Lung (tissue), 17 donors: ENCODE measurements at places on chromosomes 5 and 9. TPM values are rescaled to one million over a fixed set of nuclear protein-coding genes. Genes with fewer than 3 reads are reported as not detected.

GRCh38 chr9:121859646-121860045, 208.2 kb downstream of the DAB2IP start:
- H3K4me1 ChIP-seq = peaks cover 3% of the 10 kb centered on the region
- no peak overlapping the region for H3K4me3 ChIP-seq
- no peak overlapping the region for H3K27ac ChIP-seq
- no peak for DNase-seq
- H3K36me3 ChIP-seq = no peaks in the 10 kb centered on the region
- H3K27me3 ChIP-seq = no peaks in the 10 kb centered on the region

DNA sequence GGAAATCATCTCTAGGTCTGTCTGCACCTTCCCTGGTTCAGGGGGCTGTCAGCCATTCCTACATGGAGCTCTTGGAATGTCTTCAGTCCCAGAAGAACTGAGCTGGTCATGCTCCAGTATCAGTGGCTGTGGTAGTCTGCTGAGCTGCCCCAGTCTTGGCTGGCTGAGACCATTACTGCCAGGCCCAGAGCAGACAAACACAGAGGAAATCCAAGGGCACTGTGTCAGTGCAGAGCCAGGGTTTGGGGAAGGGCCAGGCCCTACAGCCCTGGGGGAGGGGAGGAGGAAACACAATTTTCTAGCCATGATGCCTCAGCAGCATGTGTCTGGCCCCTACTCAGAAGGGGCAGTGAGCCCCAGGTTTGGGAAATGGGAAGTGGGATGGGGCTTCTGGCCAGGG, 58.4 kb downstream of the ARHGEF37 start:
- peak; percentile 15 for DNase-seq
- no peak overlapping the region for H3K4me3 ChIP-seq
- no peaks in the 10 kb centered on the region for H3K4me1 ChIP-seq
- H3K27me3 ChIP-seq = no peaks in the 10 kb centered on the region

DNA sequence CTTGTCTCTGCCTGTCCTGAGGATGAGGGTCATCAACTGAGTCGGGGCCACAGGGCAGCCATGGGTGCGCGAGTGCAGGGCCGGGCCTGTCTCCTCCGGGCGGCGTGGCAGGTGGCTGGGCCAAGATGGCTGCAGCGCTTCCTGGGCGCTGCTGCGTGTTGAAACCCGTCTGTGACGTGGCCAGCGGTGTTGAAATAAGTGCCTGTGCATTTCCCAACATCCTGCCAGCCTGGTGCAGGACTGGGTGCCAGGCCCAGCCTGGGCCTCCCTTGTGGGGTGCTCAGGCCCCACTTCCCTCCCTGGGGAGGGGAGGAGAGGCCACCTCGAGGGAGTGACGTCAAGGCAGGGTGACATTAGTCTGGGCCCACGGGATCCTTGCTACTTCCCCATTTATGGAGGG, 45.5 kb downstream of the RXRA start:
- no peak overlapping the region for H3K4me3 ChIP-seq
- no peak for DNase-seq
- peaks cover 10% of the 10 kb centered on the region for H3K4me1 ChIP-seq
- no peaks in the 10 kb centered on the region for H3K36me3 ChIP-seq

The OLFML2A gene
- 12.5 TPM for total RNA-seq

The PTGS1 gene
- 4.9 TPM for total RNA-seq
